ENCODE measurements at places on chromosomes 4 and X.
A peak's percentile ranks its signal among the peaks of the same experiment; 100 is the strongest.

DNA sequence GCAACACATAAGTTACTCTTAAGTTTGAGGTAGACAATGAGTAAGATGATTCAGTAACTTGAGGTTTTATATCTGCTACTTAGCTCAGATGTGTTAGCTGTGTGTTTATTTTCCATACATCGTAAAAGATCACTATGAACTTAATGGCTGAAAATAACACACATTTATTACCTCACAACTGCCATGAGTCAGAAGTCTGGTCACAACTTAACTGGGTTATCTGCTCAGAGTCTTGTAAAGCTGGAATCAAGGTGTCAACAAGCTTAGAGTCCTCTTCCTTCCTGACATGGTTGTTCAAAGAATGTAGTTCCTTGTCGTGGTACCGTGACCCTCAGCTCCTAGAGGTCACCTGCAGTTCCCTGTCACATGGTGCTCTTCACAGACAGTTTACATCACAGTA, 204.9 kb upstream of the MAGEB2 start:
- DNase-seq = no peak

GRCh38 chrX:136551410-136551809, 19.4 kb downstream of the VGLL1 start:
- no peak for DNase-seq

DNA sequence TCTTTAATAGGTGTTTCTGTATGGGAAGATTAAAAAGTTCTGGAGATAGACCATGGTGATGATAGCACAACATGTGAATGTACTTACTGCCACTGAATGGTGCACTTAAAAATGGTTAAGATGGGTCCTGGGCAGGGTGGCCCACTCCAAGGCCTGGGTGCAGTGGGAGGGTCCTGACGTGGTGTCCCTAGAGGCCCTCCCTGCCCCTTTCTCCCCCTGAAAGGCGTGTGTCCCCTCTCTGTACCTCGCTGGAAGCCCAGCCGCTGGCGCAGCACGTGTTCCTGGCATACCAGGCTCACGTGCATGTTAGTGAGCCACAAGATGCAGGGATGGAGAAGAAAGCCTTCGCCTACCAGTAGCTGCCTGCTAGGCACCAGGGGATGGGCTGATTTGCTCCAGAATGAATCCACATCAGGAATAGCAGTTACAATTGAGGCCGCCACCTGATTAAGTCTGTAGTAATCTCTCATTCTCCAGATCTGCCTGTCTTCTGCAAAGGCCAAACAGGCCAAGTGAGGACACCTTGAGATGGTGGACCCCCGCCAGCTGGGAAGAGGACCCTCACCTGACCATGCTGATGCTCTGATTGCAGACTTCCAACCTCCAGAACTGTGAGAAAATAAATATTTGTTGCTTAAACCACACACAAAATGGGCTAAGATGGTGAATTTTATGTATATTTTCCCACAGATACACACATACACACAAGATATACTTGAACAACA, 67.5 kb downstream of the COQ2 start:
- no peak for DNase-seq

GRCh38 chr4:76197971-76198410, 15.6 kb downstream of the SCARB2 start:
- peak; percentile 31 for DNase-seq

- DNase-seq = no peak
Observed at GRCh38 chr4:68183417-68183816, 53.7 kb upstream of the TMPRSS11F start.

- DNase-seq = no peak
Observed at GRCh38 chrX:136892412-136892811, 11.9 kb upstream of the RBMX start.

DNA sequence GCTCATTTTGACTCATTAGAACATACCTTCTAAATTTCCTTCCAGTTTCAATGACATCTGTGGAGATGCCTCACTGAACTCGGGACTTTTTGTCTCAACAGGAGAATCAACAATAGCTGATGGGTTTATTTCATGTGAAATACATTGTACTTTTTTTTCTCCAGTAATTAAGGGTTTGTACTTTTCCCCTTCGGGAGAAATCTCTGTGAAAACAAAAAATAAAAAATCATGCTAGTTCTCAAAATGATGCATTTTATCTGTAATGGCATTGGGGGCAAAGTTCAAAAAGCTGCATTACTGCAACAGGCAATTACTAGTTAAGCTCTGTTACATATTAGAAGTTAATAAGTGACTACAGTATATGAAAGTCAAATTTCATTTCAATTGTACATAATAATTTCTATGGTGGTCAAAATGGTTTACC, 167.3 kb upstream of the SH3RF1 start:
- DNase-seq = no peak

GRCh38 chr4:109921384-109921808, 8.7 kb downstream of the EGF start:
- no peak for DNase-seq

GRCh38 chr4:7397206-7398103, 37.3 kb downstream of the PSAPL1 start:
- no peak for DNase-seq

- no peak for DNase-seq
Observed at GRCh38 chr4:110635163-110635865, 12.4 kb upstream of the PITX2 start.

- peak; percentile 94 for DNase-seq
Observed at GRCh38 chrX:130086447-130087206, 23.7 kb downstream of the ELF4 start.

GRCh38 chr4:73099143-73099542, 29.6 kb upstream of the COX18 start:
- DNase-seq = no peak

DNA sequence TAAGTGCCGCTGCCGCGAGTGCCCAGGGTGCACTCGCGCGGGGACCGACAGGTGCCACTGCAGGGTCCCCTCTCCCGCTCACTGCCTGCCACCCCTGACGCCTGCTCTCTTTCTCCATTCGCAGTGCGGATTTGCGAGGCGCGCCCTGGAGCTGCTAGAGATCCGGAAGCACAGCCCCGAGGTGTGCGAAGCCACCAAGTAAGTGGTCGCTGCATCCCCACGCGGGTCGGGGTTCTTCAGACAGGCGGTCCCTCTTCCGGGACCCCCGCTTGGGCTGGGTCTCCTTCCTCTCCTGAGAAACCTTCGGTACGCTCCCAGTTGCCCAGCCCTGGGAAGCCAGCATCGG, 547 bp downstream of the GUCY1A1 start:
- peak; percentile 26 for DNase-seq

GRCh38 chr4:163473576-163473975, at the start of gene TKTL2:
Gene TKTL2 (minus strand): TSS chr4:163473754. CDS start chr4:163473734, 20 bp downstream.
- no peak for DNase-seq

GRCh38 chrX:104618106-104618895, 52.3 kb downstream of the IL1RAPL2 start:
- no peak for DNase-seq

GRCh38 chr4:157994863-157995262, 178.0 kb downstream of the GASK1B start:
- DNase-seq = no peak

GRCh38 chrX:38332505-38332904, 5.2 kb upstream of the RPGR start:
- no peak for DNase-seq

DNA sequence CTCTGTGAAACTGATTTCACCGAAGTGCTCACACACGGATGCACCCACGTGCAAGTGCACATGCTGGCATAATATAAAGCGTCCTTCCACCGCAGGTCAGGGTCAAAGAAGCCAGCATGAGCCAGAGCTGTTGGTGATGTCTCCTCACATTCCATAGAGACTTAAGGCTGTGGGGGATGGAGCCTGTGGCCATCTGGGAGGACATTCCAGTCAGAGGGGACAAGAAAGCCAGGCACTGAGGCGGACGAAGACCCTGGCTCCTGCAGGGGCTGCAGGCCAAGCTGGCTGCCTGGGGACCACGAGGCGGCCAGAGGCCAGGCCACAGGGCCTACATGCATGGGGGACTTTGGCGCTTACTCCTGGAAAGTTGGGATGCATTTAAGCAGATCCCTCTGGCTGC, 7.7 kb downstream of the RNF212 start:
- DNase-seq = no peak

GRCh38 chr4:111963158-111963700, 182.0 kb upstream of the FAM241A start:
- no peak for DNase-seq

GRCh38 chr4:16019649-16020048, 56.7 kb upstream of the FGFBP2 start:
- DNase-seq = no peak

DNA sequence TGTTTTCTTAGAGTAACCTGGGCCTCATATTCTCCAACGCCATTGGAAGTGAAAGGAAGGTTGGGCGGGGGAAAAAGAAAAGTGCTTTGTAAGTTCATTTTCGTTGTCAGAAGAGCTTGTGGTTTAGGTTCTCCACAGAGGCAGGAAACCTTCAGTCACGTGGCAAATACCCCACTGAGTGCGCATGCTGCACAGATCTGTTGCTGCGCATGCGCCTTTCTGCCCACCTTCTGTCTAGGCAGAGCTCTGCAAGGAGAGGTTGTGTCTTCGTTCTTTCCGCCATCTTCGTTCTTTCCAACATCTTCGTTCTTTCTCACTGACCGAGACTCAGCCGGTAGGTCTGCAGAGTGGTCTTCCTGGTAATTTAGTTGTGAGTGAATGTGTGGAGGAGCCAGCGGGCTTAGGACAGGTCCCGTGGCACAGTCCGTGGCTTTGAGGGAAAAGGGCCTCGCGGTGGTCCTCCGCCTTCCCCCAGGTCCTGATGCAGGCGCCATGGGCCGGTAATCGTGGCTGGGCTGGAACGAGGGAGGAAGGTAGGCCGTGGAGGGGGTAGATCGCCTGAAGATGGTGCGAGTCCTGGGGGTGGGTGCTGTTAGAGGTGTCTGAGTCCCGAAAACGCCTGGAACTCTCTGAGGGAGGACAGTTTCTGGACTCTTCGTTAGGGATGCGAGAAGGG, at the start of gene PAGE5:
PAGE5 (plus strand) TSS at position 228 of the 676 bp plus-strand sequence. CDS start 1,037 bp downstream, outside the sequence.
- DNase-seq = no peak

- DNase-seq = no peak
Observed at GRCh38 chr4:185066179-185066578, 47.9 kb downstream of the HELT start.

GRCh38 chr4:135718019-135718418, 1516.4 kb upstream of the PABPC4L start:
- no peak for DNase-seq

DNA sequence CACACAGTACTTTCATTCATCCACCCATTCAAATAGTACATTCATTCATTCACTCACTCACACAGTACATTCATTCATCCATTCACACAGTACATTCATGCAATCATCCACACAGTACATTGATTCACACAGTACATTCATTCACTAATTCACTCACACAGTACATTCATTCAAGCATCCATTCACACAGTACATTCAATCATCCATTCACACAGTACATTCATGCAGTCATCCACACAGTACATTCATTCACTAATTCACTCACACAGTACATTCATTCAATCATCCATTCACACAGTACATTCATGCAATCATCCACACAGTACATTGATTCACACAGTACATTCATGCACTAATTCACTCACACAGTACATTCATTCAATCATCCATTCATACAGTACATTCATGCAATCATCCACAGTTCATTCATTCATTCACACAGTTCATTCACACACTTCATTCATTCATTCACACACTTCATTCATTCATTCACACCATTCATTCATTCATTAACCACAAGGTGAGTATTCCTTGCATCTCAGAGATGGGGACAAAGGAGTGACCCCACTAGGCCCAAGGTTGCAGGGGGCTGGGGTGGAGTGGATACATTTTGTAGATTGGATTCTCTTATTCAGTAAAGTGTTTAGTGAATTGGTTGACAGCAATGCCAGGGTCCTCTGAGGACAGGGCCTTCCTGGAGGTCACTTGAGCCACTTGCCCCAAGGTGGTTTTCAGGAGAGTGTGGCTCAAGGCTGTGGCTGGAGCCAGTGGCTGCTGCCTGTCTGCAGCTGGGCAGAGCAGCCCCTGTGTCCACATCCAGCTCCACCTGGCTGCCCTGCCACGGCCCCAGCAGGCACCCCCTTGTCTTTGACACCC, 4.3 kb upstream of the SPON2 start:
- DNase-seq = no peak

- DNase-seq = no peak
Observed at GRCh38 chr4:170697045-170697444, 607.3 kb upstream of the AADAT start.

DNA sequence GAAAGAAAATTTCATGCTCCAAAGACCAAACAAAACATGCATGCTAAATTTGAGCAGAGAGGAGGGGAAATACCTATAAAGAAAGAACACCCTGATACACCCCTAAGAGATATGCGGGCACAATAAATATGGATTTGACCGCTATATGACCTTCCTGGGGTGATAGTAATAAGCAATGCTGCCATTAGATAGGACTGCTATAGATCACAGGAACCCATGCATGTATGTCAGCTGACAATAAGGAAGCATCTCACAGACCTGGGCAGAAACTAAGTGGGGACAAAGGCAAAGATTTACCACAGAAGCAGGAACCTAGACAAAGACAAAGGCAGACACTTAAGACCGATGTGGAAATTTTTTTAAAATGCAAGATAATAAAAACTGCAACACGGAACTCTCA, 21.3 kb downstream of the ZNF721 start:
- DNase-seq = no peak

DNA sequence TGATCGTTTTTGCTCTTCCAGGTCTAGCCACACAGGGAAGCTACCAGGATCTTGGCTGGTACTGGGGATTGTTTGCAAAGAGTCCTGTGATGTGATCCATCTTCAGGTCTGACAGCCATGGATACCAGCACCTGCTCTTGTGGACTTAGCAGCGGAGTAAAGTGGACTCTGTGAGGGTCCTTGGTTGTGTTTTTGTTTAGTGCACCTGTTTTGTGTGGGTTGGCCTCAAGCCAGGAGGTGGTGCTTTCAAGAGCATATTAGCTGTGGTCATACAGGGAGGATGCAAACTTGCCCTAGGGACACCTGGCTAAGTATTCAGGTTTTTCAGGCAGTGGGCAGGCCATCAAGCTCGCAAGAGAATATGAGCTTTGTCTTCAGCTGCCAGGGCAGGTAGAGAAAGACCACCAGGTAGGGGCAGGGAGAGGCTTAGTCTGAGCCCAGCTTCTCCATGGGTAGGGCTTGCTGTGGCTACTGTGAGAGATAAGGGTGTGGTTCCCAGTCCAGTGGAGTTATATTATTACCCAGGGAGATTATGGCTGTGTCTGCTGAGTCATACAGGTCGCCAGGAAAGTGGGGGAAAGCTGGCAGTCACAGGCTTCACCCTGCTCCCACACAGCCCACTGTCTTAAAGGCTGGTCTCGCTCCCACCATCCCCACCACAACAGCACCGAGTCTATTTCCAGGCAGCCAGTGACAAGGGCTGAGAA, 293.7 kb downstream of the PCDH18 start:
- no peak for DNase-seq
